ENCODE measurements at places on chromosomes 7 and 10.
A peak's percentile ranks its signal among the peaks of the same experiment; 100 is the strongest.

DNA sequence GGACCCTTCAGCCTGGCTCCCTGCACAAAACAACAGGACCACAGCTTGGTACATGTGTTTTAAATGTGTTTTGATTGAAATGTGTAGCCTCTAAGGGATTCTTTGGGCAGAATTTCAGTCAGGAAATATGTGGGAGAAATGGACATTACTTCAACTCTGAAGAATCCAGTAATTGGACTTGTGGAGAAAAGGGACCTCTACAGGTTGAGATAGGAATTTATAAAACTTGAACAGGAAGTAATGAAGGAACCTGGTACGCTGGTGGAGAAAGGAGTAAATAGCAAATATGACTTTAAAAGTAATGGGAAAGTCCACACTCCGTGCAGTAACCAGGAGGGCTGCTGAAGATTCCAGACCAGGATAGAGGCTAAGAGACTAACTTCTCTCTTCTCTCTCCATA lies 220.5 kb downstream of the LHFPL3 start:
- DNase-seq = no peak

- no peak for DNase-seq
Measured at GRCh38 chr7:75533926-75534325, 41.8 kb downstream of the SPDYE5 start.

DNA sequence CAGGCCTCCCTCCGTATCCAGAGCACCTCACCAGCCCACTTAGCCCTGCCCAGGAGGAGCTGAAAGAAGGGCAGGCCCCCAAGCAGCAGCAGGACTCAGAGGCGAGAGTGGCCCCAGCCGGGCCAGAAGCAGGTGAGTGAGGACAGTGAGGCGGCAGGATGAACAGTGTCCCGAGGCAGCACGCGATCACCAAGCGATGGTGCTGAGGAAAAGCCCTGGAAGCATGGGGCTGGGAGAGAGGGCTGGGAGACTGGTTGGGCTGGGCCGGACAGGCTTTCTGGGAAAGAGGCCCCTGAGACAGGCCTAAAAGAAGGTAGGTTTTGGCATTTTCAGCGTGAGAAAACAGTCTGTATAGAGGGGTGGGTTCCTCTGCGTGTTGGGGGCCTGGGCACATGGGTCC lies 16.4 kb downstream of the ZNF783 start:
- no peak for DNase-seq

DNA sequence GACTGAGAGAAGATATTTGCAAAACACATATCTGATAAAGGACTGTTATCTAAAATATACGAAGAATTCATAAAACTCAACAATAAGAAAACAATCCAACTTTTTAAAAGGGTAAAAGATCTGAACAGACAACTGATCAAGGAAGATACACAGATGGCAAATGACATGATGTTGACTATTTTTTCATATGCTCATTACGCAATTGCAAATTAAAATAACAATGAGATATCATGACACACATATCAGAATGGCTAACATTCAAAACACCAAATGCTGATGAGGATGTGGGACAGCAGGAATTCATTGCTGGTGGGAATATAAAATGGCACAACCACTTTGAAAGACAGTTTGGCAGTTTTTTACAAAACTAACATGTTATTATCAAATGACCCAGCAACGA lies 8.9 kb downstream of the DENND11 start:
- DNase-seq = no peak

GRCh38 chr10:11698691-11699549 lies 43.3 kb upstream of the ECHDC3 start:
- no peak for DNase-seq

DNA sequence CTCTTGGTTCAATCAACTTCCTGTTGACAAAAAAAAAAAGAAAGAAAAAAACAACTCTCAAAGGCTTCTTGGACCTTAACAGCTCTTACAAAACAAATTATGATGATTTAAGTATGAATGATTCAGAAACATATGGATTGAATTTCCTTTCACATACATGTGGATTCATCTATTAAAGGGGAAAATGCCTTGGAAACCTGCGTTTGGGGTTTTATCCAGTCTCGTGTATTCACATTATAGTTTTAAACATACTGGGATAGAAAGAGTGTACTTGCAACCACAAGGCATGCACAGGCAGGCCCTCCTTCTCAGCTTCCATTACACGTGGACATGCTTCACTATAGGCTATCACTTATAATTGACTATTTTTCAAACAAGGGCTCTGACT lies 286.7 kb downstream of the INHBA start:
- no peak for DNase-seq

GRCh38 chr7:53806119-53806518 lies 736.1 kb upstream of the VSTM2A start:
- DNase-seq = peak; percentile 79

DNA sequence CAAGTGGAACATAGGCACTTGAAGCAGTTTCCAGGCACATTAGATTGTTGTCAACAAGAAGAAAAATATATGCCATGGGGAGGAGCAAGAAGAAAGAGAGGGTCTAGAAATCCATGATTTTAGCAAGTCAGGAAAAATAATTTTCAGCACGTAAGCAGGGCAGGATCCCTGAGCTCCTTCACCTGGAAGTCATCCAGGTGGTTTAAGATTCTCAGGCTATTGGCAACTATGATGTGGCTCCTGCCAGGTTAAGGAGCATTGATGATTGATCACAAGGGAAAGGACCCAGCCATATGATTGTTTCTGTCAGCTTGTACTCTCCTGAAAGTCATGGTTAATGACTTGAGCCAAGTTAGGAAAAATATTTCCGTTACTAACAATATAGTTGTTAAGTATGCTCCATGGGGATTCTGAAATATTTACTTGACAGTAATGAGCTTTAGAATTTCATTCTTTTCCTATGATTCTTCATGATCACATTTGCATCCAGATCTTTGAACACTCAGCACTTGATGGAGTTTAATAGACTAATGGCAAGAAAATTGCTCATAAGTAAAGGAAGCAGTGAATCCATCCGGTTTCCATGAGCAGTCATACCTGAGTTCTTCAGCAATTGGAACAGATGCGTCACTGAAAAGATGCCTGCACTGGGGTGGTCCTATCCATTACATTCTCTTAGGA lies 209.1 kb downstream of the BICC1 start:
- DNase-seq = no peak

DNA sequence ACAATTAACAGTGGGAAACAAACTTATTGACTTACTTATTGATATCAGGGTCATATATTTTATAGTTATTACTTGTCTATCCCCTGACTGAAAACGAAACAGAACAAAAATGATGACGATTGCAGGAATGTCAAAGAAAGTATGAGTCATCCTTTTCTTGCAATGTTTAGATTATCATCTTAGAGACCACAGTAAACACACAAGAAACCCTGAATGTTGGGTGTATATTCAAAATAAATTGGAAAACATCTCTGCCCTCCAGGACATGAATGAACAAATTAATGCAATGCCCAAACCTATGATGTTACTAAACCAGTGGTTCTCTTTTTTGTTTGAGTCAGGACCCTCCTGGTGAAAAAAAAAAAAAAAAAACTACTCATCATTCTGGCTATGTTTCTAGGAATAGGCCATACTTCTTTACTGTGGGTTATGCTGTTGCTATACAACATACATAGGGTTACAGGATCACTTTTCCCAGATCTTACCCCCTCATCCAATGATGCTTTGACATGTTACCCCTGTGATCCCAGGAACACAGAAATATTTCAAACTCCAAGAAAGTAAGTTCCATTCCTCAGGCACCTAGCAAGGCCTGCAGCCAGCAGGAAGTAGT lies 623.4 kb upstream of the IGFBP3 start:
- no peak for DNase-seq

- DNase-seq = no peak
Measured at GRCh38 chr7:142789441-142789840, 18.7 kb downstream of the PRSS2 start.
